Stomach (tissue), 19 donors: ENCODE measurements at places on chromosomes 7 and 10.

- DNase-seq: no peak
Observed at GRCh38 chr7:44223362-44224079, 22.7 kb downstream of the YKT6 start.

DNA sequence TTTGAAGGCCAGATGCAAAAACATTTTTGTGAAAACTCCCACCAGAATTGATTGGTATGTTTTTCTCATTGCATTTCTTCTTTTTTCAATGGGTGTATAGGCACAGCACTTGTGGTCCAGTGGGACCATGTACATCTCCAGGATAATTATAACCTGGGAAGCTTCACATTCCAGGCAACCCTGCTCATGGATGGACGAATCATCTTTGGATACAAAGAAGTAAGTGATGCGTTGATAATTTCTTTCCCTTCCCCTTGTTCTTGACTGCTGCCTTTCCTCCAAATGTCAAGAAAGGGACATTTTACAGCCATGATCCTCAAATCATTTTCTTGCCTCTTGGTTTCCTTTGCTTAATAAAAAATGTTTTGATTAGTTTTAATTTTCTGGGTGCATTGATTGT, 331.5 kb downstream of the PLXDC2 start:
- no peak for DNase-seq

DNA sequence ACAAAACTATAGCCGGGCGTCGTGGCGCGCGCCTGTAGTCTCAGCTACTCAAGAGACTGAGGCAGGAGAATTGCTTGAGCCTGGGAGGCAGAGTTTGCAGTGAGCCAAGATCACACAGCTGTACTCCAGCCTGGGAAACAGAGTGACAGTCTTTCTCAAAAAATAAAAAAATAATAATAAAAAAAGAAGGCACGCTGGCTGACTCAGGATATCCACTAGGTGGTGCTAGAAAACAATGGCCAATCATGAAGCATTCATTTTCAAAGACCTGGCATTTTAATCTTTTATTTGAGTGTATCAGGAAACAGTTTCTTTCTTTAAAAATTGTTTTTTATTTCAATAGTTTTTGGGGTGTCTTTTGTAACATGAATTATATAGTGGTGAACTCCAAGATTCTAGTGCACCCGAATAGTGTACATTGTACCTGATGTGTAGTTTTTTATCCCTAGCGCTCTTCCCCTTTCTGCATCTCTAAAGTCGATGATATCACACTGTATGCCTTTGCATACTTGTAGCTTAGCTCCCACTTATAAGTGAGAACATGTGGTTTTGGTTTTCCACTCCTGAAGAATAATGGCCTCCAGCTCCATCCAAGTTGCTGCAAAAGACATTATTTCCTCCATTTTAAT, 88.6 kb downstream of the LYZL1 start:
- DNase-seq: peak; percentile 56

DNA sequence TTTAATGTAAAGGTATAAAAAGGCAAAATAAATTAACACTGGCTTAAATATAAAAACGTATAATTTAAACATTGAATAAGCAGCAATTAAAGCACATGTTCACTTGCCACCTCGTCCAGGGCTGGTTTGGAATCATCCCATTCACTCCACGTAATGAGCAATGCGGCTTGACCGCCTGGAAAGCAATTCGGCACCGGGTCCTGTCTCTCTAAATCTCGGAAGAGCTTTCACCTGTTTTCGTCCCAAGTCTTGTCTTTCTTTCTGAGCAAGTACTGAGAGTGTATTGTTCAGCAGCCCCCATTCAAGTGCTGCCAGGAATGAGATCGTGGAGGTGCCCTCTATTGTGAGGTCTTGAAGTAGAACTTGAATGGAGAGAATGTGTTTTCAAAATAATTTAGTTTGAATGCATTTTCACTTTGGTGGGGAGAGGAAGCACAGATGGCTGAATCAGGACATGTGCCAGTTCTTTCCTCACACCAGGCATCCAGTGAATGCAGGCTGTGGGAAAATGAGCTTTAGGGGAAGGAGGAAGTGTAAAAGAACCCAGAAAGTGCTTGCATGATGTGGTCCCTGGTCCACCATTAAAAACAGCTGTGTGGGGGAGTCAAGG, 515.2 kb downstream of the REEP3 start:
- no peak for DNase-seq

- DNase-seq: no peak
Observed at GRCh38 chr10:67663449-67664087, 32.4 kb downstream of the CTNNA3 start.

- DNase-seq: peak; percentile 84
Observed at GRCh38 chr10:24962995-24963394, 10.6 kb upstream of the PRTFDC1 start.

GRCh38 chr7:42227936-42228591, 8.9 kb downstream of the GLI3 start:
- DNase-seq: peak; percentile 77

DNA sequence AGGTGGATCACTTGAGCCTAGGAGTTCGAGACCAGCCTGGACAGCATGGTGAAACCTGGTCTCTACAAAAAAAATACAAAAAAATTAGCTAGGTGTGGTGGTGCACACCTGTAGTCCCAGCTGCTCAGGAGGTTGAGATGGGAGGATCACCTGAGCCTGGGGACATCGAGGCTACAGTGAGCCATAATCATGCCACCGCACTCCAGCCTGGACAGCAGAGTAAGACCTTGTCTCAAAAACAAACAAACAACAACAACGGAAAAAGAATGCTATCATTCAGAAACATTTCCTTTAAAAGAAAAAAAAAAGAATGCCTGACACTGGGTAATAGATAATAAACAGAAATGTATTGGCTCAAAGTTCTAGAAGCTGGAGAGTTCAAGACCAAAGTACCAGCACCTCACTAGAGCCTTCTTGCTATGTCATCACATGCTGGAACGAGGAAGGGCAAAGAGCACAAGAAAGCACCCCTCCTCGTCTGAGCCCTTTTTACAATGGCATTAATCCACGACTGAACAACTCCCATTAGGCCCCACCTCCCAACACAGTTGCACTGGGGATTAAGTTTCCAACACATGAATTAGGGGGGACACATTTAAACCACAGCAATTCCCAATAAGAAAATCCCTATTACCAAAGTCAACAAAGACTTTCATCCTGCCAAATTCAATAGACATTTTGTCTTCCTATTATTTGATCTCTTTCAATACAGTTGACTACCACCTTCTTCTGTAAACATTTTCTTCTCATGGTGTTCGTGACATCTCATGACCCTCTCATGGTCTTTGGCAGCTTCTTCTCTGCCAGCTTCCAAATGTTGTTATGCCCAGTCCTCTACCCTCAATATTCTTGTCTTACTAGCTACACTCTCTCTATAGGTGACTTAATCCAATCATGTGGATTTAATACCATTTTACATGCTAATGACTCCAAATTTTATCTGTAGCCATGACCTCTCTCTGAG, 20.0 kb downstream of the AKR1D1 start:
- DNase-seq: peak; percentile 23

DNA sequence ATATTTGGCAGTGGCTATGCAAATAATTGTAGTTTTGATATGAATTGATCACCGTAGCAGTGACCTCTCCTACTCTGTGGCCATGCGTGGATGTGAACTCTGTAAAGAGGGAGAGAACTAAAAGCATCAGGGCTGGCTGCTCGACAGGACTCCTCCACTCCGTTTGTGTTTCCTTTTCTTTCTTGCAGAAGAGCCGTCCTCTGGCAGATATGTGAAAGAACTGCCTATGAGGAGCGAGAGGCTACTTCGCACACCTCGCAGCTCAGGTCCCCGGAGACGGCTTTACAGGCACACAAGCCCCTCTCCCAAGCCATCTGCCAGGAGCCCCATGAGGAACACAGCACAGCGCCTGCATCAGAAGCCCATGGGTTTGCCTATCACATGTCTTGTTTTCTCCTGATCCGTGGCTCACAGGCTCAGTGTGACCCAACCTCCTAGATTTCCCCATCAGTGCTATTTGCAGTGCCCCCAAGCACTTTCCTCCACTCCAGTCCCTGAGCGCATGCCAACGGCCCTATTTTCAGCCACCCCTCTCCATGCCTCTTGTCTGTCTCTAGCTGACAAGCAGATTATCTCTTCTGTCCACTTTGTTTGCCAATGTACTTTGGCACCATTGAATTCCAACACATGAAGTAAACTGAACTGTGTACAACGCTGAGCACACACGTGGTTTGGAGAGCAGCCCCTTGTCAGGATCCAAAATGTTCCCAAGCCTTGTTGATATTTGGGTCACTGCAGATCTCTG, 164.3 kb upstream of the AKR1E2 start:
- peak; percentile 43 for DNase-seq

DNA sequence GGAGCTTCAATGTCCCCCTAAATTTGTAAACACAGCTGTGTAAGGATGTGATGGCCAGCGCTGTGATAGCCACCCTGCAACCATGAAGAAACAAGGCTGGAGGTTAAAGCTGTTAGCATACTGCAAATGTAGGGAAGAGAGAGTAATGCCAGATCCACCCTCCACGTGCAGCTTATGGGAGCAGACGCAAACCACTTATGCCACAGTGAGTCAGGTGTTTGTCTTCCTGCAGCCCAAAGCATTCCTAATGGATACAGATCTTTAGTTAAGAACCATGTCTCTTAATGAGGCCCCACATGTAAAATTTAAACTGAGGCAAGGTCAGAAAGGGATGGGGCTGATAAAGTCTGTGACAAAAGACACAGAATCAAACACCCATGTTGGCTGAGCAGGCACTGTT, 13.6 kb upstream of the MYL7 start:
- DNase-seq: no peak

DNA sequence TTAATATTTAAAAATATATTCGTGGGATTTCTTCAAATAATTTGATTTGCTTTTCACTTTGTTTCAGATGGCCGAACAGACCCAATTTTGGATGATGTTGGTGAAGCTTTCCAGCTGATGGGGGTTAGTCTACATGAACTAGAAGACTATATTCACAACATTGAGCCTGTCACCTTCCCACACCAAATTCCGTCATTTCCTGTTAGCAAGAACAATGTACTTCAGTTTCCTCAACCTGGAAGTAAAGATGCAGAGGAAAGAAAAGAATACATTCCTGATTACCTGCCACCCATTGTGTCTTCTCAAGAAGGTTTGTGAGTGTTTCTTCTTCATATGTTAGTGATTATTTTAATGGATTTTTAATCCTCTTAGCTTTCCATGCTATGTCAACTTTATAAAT, 5.9 kb downstream of the TAF3 start:
- no peak for DNase-seq

DNA sequence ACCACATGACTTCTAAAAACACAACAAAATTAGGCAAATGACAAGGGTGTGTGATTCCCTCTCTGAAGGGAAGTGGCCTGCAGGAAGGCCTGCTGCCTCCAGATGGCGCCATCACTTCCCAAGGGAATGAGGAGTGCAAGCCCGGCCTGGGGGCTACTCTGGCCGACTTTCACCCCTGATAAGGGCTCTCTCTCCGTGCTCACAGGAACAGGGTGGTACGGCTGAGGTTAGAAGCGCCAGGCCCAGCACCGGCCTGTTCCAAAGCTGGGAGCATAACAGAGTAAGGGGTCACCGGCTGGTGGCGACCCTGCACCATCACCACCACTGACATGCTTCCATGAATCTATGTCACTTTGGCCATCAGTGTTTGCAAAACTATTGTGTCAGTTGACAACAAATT, 13.1 kb downstream of the RBP3 start:
- peak; percentile 64 for DNase-seq

DNA sequence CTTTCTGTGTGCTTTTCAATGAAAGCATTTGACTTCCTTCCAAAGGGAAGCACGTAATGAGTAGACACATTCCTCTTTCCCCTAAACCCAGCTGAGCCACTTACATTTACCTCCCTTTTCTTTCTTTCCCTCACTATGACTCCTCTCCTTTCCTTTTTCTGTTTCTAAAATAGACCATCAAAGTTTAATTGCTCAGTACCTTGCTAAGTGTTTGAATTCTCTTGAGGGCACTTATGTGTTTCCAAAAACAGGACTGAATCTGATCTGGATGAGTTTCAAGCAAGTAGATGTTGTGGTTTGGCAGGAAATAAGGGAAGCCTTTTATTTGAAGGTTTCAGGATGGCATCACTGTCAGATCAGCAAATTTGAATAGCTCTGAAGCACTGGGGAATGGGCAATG, 396.2 kb downstream of the REEP3 start:
- DNase-seq: no peak

GRCh38 chr10:110059925-110060324, 52.1 kb downstream of the ADD3 start:
- peak; percentile 59 for DNase-seq

DNA sequence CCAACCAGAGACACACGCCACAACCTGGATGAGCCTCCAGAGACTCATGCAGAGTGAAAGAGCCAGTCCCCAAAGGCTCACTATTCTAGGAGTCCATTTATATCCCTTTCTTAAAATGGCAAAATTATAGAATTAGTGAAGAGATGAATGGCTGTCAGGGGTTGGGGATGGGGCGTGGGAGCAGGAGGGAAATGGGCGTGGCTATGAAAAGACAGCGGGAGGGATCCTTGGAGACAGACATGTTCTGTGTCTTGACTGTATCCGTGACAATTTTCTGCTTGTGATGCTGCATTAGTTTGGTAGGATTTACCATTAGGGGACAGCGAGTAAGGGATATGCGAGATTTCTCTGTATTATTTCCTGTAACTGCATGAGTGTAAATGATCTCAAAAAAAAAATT, 33.0 kb downstream of the FAM53B start:
- peak; percentile 40 for DNase-seq

GRCh38 chr10:24209946-24210491, 1.1 kb downstream of the KIAA1217 start:
- DNase-seq: peak; percentile 75

DNA sequence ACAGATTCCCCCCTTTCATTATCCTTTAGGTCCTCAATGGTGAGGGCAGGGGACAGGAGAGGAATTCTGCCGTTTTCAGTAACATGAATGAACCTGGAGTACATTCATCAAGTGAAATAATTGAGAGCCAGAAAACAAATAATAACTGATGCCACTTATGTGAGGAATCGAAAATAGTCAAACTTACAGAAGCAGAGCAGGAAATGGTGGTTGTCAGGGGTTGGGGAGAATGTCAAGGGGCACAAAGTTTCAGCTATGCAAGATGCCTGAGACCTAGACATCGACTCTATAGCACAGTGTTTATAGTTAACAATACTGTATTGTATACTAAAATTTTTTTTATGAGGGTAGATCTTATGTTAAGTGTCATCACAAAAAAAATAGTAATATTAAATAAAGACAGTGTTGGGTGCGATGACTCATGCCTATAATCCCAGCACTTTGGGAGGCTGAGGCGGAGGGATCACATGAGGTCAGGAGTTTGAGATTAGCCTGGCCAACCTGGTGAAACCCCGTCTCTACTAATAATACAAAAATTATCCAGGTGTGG, 1219.8 kb downstream of the GATA3 start:
- DNase-seq: no peak

- no peak for DNase-seq
Observed at GRCh38 chr7:135942614-135943013, 34.5 kb downstream of the MTPN start.

GRCh38 chr7:10299384-10299783, 674.3 kb upstream of the PHF14 start:
- DNase-seq: no peak
